RPMI8226 (cell line): ENCODE measurements at places on chromosomes 16 and 17.

GRCh38 chr17:3903051-3903825 lies 10.4 kb upstream of the CAMKK1 start:
- DNase-seq = no peak

- no peak for DNase-seq
Measured at GRCh38 chr16:11307639-11308492, 26.7 kb upstream of the PRM1 start.

GRCh38 chr17:40857535-40857934 lies 9.5 kb downstream of the KRT12 start:
- no peak for DNase-seq

DNA sequence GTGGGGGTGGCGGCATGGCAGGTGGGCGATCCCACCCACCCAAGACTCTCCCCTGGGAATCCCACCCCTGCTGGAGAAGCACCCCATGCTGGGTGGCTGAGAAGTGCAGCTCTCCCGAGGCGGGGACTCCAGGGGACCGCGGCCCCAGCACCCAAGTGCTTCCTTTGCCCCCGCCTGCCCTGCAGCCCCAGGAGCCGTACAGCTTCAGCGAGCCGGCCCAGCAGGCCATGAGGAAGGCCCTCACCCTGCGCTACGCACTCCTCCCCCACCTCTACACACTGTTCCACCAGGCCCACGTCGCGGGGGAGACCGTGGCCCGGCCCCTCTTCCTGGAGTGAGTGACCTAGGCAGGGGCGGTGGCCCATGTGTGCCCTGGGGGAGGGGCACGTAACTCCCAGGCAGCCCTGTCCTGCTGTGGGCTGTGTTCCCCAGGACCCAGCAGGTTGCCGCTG lies 11.7 kb downstream of the GAA start:
- no peak for DNase-seq

GRCh38 chr16:20622498-20622870 lies 46.3 kb upstream of the ACSM2B start:
- DNase-seq = no peak
